Ovary (tissue), 10 donors: ENCODE measurements at places on chromosomes 7 and 10. TPM values are rescaled to one million over a fixed set of nuclear protein-coding genes. Genes with fewer than 3 reads are reported as not detected.
A peak's percentile ranks its signal among the peaks of the same experiment; 100 is the strongest.

DNA sequence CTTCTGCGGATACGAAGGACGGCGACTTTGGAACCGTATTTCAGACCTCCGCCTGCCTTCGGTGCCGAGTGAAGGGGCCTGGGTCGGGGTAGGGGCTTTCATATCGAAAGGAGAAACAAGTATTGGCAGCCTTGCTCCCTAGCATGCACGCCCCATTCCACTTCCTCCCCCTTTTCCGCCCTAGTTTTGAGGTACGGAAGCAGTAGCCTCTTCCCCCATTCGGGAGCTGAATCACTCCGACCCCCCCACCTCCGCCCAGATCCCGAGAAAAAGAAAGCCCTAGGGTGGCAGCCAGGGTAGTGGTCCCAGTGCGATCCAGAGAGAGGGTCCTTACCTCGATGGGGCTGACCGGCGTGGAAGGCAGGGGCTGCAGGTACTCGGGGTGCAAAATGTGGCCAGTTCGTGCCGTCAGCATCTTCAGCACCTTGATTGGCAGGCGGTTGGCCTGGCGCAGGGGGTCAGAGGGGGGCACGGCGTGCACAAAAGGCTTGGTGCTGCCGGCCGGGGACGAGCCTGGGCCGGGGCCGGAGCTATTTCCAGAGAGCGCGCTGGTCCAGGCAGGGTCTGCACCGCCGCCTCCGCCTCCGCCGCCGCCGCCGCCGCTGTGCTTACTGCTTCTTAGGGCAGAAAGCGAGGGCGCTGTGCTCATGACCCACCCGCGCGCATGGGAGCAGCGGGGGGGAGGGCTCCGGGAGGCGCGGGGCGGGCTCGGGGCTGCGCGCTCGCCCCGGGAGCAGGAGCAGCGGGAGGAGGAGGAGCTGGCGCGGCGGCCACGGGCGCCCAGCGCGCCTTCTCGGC lies 594 bp downstream of the ZNF503 start:
- H3K4me1 ChIP-seq, result peaks cover 4% of the 10 kb centered on the region
- H3K4me3 ChIP-seq, result peak overlapping the region; percentile 93
- peak; percentile 68 for DNase-seq
- H3K36me3 ChIP-seq, result no peaks in the 10 kb centered on the region
- peak overlapping the region; percentile 98 for H3K27ac ChIP-seq

DNA sequence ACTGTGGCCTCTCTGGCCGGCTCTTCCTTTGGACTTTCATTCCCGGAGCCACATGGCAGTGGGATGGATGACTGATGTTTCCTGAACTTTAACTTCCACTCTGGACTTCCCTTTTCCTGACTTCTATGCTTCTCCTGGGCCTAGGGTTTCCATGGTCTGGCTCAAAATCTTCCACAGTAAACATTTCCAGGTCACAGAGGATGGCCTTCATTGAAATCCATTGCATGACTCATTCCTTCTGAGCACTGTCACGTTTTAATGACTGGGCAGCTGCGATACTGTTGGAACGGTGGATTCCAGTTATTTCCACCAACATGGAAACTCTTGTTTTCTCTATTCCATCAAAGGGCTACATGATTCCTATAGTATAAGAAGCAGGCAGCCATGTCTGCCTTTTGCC lies 24.4 kb upstream of the ZNF273 start:
- no peak overlapping the region for H3K27ac ChIP-seq
- H3K4me3 ChIP-seq, result no peak overlapping the region
- no peaks in the 10 kb centered on the region for H3K27me3 ChIP-seq

DNA sequence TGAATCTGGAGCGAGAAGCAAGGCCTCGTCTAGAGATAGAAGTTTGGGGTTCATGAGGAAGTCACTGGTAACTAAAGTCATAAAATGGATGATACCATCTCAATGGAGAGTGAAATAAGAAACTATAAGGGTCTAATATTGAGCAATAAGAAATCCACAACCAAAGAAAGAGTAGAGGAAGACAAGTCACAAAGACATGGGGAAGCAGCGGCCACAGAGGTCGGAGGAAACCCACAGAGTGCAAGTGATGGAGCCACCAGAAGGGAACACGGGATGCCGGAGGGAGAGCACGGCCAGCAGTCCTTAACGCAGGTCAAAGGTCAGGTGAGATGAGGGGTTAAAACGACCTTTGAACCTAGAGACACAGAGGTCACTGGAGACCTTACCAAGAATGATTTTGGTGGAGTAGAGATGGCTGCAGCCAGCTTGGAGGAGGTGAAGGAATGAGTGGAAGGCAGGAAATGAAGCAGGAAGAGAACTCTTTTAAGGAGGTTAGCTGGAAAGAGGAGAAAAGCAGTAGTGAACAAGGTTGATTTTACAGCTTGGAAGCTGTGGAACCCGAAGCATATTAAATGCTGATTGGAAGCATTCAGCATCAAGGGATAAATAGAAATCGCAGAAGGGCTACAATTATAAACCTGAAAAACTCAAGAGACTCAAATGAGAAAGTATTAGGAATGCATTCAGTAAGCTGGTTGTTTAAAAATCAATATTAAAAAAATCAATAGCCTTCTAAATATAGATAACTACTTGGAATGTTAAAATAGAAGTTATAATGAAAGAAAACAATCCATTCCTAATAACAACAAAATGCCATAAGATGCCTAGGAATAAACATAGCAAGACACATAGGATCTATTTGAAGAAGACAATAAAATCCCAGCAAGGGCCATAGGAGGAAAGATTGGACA lies 93.7 kb downstream of the SVOPL start:
- no peak overlapping the region for H3K27ac ChIP-seq
- H3K27me3 ChIP-seq, result no peaks in the 10 kb centered on the region
- H3K4me1 ChIP-seq, result peaks cover 4% of the 10 kb centered on the region
- no peak for DNase-seq
- no peaks in the 10 kb centered on the region for H3K36me3 ChIP-seq

GRCh38 chr10:116105264-116105663 lies 167.7 kb downstream of the GFRA1 start:
- no peak overlapping the region for H3K4me3 ChIP-seq
- H3K27ac ChIP-seq, result no peak overlapping the region
- H3K36me3 ChIP-seq, result no peaks in the 10 kb centered on the region

DNA sequence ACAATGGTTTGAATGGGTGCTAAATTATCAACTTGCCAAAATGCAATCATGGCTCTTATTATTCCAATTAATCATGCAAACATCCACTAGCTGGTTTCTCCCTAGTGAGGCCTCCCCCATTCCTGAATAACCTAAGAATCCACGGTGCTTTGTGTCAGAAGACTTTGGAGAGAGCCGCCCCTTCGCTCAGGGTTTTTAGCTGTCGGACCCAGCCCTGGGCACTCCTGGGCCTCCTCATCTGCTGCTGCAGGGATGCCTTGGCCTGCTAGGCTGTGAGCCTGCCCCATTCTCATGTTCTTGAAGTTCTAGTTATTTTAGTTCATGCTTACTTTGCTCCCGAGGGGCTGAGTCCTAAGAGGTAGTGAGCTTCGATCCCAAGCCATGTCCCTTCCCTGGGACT lies 34.1 kb upstream of the SFRP5 start:
- no peaks in the 10 kb centered on the region for H3K27me3 ChIP-seq
- H3K4me1 ChIP-seq, result no peaks in the 10 kb centered on the region
- no peaks in the 10 kb centered on the region for H3K36me3 ChIP-seq
- no peak overlapping the region for H3K4me3 ChIP-seq
- no peak for DNase-seq

Gene FXYD4
- total RNA-seq, result not detected

Gene APBB1IP
- 4.2 TPM for total RNA-seq
